ENCODE measurements at places on chromosomes 13 and 19.

DNA sequence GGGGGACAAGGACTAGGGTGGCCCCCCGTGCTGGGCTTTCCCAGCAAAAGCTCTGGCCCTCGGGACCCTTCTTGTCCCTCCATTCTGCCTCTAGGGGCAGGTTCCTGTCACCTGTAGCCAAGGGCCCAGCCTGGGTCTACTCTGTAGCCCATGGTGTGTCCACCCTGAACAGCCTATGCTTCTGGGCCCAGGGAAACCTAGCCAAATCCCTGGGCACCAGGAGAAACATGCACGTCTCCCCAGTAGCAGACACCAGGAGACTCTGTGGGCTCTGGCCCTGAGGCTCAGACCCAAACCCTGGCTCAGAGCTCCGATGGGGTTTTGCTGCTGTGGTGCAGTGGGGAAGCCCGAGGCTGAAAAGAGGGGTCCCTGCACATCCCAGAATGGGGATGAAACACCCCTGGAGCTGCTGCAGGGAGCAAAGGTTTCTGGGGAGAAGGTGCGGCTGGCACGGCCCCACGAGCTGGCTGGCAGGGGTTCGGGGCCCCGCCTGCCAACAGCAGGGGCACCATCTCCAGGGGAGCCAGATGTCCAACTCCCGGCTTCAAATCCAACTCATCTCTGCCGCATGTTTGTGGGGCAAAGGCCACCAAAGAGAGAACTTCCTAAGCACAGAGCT is 18.2 kb downstream of the CEBPG start:
- DNase-seq = no peak

DNA sequence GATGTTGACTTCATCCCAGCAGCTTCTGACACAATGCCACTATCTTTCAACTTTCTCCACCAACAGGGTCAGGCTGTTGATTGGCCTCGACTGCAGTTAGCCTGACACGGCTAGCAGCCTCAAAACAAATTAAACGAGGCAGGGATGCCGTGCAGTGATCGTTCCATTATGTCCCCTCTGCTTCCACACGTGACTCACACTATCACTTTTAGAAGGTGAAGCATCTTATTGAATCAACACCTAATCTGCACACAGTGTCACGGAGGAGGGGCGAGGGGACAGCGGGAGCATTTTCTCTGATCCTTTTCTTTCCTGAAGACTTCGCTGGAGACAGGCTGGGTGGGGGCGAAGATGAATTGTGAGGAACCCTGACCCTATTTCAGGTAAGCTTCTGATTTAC is 241.9 kb upstream of the ZNF507 start:
- DNase-seq = no peak

- no peak for DNase-seq
These were observed 107.8 kb upstream of the ATXN8OS start for GRCh38 chr13:69999875-70000274.

GRCh38 chr19:16000024-16000663 is 51.3 kb downstream of the OR10H4 start:
- DNase-seq = no peak

DNA sequence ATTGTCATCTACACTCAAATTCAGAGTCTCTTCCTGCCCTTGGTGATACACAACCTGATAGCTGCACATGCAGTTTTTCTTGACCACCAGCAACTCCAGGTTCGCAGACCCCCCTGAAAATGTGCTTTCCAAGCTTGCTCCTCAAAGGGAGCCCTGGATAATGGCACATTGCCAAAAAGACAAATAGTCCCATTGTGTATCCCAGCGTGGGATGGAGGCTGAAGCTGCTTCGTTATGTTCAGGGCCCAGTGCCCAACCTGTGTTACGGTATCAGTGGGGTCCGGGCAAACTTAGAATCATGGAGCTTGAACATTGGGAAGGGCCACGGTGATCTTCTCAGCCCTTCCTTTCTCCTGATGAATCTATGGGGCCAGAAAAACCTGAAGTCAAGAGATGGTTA is 173.0 kb downstream of the TEX29 start:
- no peak for DNase-seq

- DNase-seq = peak; percentile 33
These were observed 718 bp downstream of the ACTN4 start for GRCh38 chr19:38647966-38648768.

DNA sequence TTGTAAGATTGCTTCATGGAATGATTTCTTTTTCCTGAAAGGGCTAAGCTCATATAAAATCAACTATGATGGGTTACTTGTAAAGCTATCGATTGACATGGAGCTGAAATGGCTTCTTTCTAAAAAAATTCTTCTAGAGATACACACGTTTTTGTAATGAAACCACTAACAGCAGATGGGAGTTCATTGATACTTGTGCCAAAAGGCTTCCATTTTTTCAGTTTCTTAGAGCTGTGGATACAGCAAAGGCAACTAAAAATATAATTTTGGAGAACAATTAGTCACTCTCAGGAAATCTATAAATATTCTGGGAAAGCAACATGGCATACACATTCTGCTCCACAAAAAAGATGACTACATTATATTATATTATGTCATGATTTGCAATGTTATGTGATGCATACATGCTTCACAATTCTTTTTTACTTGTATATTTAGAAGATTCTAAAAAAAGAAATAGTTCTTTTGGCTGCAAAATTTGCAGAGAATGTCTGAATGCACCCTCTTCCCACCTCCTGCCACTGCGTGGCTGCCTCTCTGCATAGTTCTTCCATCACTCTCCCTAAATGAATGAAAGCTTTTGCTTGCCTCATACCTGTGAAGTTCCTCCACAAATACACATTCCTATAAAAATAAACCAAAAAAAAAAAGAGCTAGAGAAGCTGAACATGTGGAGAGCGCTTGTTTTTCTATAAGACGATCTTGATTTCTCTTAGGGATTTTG is 802.5 kb downstream of the EFNB2 start:
- DNase-seq = no peak

DNA sequence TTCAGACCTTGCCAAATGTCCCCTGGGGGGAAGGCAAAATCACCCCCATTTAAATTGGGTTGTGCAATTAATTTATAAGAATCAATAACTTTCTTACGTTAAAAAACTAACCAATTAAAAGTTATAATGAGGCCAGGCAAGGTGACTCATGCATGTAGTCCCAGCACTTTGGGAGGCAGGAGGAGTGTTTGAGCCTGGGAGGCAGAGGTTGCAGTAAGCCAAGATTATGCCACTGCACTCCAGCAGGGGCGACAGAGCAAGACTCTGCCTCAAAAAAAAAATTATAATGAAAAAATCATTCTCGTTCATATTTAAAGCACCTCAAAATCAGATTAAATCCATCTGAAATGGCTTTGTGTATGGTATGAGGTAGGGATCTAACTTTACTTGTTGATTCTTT is 18.4 kb upstream of the SIGLEC14 start:
- no peak for DNase-seq

DNA sequence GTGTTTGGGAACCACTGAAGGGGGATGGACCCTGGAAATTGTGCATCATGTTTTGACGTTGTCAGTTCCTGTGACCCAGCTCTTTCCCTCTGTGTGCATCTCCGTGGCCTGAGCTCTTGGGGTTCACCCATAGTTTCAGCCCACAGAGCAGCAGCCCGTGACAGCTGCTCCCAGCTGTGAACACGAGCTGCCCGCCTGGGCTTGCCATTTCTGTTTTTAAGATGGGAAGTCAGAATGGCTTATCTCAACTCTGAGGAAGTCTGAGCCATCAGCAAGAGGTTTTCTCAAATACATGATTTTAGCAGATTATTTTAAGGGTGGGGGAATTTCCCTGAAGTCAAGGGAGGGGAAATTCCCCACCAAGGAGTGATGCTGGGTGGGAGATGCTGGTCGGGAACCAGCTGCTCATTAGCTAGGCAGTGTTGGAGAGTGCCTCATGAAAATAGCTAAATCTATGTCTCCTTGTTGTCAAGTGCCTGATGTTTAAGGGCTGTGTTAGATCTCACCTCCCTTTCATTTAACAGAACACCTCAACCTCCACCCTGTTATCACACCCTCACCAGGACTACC is 34.8 kb upstream of the C1QTNF9 start:
- peak; percentile 86 for DNase-seq

DNA sequence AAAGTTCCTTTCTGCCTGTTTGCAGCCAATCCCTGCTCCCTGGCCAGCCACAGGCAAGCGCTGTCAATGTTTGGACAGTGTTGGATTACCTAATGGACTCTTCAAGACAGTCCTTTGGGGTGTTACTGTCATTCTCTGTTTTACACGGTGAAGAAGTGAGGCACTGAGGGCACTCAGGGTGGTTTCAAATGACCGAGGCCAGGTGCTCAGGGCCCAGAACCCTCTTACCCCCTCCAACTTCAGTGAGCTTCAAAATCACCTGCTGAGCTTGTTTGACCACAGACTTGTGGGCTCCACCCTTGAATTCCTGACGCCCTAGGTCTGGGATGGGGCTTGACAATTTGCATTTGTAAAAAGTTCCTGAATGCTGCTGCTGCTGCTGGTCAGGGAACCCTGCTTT is 97.9 kb downstream of the GGACT start:
- no peak for DNase-seq

DNA sequence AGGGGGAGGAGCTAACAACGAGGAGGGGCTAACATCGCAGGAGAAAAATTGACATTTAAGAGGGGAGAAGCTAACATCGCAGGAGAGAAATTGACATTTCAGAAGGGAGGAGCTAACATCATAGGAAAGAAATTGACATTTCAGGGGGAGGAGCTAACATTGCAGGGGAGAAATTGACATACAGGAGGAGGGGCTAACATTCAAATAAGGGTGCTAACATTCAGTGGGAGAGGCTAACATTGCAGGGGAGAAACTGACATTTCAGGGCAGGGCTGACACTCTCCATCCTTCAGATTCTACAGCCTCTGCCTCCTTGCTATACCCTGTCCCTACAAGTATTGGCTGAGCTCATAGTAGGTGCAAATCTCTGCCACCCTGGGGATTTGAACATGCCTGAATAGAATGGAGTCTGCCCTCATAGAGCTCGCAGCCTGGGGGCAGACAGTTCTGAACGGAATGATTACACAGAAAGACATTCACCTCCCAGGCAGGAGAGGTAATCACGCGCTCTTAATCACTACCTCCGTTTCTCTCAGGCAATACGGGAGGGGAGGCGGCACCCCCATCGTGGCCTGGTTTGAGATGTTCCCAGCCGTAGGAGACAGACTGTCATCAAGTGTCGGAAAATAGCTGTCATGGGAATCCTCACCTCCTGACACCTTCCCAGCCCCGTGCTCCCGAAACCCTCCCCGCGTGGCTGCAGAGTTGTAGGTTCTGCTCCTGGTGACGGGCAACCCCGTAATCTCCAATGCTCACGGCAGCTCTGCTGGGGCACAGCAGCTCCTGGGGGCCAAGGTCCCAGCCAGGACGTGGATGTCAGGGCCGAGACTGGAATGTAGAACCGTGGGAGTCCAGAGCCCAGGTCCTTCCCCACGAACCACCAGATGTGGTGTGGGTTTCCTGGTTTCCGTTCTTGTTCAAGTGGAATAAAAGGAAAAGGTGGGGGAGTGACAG is 9.5 kb downstream of the GPR32 start:
- DNase-seq = no peak

DNA sequence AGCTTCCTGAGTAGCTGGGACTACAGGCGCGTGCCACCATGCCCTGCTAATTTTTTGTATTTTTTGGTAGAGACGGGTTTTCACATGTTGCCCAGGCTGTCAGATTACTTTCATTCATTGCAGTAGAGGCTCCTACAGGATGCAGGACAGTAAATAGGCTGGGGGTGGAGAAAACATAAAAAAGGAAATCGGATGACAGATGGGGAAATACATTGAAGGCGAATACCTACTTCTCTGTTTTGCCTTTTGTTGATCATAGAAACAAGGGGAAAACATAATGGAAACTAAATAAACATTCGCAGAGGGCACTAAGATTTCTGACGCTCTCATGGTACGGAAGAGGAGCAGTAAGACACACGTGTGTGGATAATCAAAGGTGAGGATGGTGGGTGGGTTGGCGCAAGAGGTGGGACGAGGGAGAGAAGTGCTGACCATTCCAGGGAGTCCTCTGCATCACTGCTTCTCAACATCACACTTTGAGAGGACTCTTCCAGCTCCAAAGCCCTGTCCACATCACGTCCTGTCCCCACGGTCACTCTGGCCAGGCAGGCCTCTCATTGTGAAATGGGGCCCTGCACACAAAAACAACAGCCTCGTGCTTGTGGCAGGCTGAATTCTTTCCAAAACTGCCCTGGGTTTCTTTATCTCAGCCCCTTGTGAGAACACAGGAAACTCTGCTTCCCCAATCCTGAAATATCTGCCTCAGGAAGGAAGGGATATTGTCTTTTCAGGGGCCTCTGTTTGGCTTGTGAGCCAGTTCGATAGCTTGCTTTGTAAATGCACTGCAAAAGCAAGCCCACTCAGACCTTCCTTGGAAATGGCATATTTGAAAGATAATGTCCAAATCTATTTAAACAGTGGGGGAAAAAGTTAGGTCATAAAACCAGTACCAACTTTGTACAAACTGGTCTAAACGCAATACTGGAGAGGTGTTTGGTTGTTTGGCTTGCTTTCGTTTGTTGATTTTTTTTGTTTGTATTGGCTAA is 188.5 kb downstream of the FOXO1 start:
- peak; percentile 1 for DNase-seq

DNA sequence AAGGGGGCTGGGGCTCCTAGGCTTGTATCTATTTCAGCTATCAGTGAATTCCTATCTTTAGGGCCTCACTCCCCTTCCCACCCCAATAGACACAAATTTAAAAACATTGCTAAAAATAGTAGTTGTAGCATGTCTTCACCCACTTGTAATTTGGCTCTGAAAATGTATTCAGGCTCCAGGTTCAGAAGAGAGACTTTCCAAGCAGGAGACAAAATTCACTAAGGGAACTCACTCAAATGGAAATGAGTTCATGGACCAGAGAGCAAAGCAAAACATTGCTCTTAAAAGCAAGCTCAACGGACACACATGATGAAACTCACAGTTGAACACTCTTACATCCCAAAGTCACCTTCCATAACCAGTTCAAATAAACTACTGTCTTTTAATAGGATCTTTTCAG is 36.8 kb downstream of the PHF11 start:
- no peak for DNase-seq

DNA sequence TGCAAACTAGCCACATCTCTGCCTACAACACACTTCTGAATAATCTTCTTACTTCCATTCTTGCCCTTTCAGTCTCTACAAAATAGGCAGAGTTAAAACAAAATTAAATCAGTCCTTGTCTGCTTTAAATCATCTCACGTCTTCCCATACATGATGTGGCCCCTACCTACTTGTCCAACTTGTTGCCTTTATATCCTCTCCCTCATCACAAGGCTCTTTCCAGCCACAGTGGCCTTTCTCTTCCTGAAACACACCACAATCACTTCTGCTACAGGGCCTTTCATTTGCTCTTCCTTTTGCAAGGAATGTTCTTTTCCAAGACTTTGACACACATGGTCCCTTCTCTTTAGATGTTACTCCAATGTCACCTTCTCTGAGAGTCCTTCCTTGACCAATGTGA is 1.7 kb downstream of the RBM26 start:
- no peak for DNase-seq

- peak; percentile 69 for DNase-seq
These were observed 485.5 kb downstream of the DIAPH3 start for GRCh38 chr13:59677966-59678814.

GRCh38 chr13:108996430-108996829 is 367.0 kb downstream of the MYO16 start:
- DNase-seq = no peak

Data from mesenchymal stem cell (in vitro differentiated cells and primary cell).